ENCODE measurements at places on chromosomes 5 and 9. TPM values are rescaled to one million over a fixed set of nuclear protein-coding genes. Genes with fewer than 3 reads are reported as not detected.
A peak's percentile ranks its signal among the peaks of the same experiment; 100 is the strongest.

DNA sequence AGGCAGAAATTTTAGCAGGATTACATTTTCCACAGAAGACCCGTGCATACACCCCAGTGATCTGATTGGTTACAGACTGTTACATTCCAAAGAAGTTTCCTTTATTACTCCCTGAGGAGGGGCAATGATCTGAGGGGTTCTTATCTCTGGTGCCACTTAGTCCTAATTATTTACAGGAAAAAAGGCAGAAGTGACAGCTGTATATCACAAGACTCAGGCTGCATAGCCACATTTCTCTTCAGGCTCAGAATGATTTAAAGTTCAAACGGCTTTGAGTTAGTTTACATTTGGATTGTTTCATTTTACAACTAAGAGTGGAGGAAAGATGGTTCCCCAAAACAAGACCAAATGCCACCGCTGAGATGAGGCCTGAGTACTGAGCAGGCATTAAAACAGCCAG, 17.3 kb downstream of the NAIF1 start:
- no peak for DNase-seq
- H3K27ac ChIP-seq: no peak overlapping the region
- no peaks in the 10 kb centered on the region for H3K4me1 ChIP-seq
- no peaks in the 10 kb centered on the region for H3K36me3 ChIP-seq
- no peak overlapping the region for H3K4me3 ChIP-seq

DNA sequence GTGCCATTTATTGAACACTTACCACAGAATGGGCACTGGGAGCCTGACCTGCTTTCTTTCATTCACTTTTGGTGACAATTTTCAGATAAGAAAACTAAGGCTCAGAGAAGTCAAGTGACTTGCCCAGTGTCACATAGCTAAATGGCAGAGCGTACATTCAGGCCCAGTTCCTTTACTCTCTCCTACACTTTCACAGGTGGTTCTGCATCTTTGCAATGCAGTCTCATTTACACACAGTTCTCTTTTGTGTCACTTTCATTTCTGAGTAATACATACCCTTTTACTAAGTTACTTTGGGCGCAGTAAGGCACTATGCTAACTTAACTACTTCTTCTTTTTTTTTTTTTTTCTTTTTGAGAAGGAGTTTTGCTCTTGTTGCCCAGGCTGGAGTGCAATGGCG, 8.3 kb downstream of the NFIL3 start:
- no peak overlapping the region for H3K4me3 ChIP-seq
- H3K36me3 ChIP-seq: no peaks in the 10 kb centered on the region
- H3K27me3 ChIP-seq: no peaks in the 10 kb centered on the region
- DNase-seq: no peak

- H3K36me3 ChIP-seq: no peaks in the 10 kb centered on the region
- no peak overlapping the region for H3K27ac ChIP-seq
- no peaks in the 10 kb centered on the region for H3K27me3 ChIP-seq
- no peak for DNase-seq
Observed at GRCh38 chr9:69857131-69857530, 36.5 kb downstream of the CFAP95 start.

DNA sequence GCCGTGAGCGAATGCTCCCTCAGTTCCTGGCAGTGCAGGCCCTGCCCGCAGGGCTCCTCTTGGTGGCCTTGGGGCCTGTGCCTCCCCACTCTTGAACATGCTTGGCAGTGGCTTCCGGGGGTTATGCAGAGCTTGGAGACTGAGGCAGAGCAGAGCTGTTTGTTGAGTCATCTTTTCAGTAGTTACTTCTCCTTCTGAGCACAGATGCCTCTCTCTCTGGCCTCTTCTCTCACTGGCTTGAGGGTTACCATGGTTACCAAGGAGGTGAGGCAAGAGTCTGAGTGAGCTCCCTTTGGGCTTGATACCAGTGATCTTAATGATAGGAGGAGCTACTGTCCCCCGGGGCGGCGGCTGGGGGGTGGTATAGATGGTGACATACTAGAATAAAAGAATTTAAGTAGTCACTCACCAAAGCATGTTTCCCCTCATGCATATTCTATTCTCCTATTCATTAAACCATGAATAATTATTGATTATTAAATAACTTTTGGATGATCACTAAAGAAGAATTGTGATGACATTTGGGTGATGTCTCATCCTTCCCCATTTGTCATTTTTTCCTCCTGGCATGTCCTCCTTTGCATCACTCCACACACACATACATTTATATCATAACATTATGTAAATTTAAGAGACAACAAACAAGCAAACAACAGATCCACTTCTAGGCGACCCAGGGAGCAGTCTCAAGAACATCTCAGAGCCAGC, 111.1 kb downstream of the ARHGAP26 start:
- no peaks in the 10 kb centered on the region for H3K27me3 ChIP-seq
- peaks cover 3% of the 10 kb centered on the region for H3K4me1 ChIP-seq
- no peak overlapping the region for H3K27ac ChIP-seq
- no peaks in the 10 kb centered on the region for H3K36me3 ChIP-seq

Gene CREB3
- total RNA-seq: 20.9 TPM

DNA sequence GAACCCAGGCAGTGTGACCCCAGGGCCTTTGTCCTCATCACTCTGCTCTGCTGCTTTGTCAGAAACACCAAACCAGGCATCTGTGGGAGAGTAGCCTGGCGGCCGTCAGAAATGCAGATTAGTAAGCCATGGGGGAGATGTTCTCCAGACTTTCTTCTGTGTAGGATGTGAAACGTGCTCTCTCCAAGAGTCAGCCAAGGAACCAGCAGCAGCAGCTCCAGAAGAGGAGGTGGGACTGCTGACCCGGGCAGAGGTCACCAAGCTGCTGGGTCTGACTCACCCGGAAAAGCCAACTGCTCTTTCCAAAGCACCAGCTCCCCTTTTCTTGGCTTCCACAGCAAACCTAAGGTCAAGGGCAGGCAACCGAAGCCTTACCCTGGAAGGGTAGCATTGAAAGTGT, 14.4 kb upstream of the ABLIM3 start:
- H3K36me3 ChIP-seq: no peaks in the 10 kb centered on the region
- no peak overlapping the region for H3K4me3 ChIP-seq
- DNase-seq: no peak
- no peaks in the 10 kb centered on the region for H3K4me1 ChIP-seq
- no peak overlapping the region for H3K27ac ChIP-seq
- no peaks in the 10 kb centered on the region for H3K27me3 ChIP-seq

GRCh38 chr5:54844905-54845566, 140.4 kb downstream of the ESM1 start:
- no peak overlapping the region for H3K4me3 ChIP-seq
- H3K36me3 ChIP-seq: no peaks in the 10 kb centered on the region
- no peak overlapping the region for H3K27ac ChIP-seq
- peak; percentile 38 for DNase-seq
- H3K4me1 ChIP-seq: no peaks in the 10 kb centered on the region

- H3K36me3 ChIP-seq: no peaks in the 10 kb centered on the region
- H3K4me1 ChIP-seq: no peaks in the 10 kb centered on the region
- no peak for DNase-seq
- no peak overlapping the region for H3K27ac ChIP-seq
Observed at GRCh38 chr9:135736979-135737839, 35.2 kb downstream of the KCNT1 start.

DNA sequence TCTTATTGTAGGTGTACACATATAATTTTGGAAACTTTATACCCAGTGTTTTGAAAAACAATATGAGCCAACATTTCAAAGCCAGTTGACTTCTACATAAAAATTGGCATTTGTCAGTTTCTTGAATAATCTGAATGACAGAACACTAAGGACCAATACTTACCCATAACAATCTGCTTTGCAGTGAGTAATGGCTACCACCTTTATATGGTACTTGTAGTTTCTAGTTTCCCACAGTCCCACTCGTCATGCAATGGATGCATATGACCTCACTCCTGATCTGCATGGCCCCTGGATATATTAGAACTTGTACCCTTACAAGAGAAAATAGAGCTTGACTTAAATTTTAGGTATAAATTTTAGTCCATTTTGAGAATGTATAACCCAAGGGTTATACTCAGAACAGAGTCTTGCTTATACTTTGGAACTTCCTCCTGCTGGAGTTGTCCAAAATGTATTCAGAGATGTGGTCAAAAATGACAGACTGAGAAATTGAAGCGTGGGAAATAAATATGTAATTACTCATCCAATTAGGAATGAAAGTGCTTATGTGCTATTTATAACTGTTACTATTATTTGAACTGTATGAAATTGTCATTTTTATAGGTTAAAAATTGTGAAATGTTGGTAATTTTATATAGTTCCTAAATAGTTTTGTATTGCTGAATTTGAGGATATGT, 19.5 kb downstream of the XRCC4 start:
- H3K36me3 ChIP-seq: no peaks in the 10 kb centered on the region
- H3K27ac ChIP-seq: no peak overlapping the region
- peaks cover 7% of the 10 kb centered on the region for H3K4me1 ChIP-seq
- H3K27me3 ChIP-seq: no peaks in the 10 kb centered on the region

Gene HRCT1
- not detected for total RNA-seq

DNA sequence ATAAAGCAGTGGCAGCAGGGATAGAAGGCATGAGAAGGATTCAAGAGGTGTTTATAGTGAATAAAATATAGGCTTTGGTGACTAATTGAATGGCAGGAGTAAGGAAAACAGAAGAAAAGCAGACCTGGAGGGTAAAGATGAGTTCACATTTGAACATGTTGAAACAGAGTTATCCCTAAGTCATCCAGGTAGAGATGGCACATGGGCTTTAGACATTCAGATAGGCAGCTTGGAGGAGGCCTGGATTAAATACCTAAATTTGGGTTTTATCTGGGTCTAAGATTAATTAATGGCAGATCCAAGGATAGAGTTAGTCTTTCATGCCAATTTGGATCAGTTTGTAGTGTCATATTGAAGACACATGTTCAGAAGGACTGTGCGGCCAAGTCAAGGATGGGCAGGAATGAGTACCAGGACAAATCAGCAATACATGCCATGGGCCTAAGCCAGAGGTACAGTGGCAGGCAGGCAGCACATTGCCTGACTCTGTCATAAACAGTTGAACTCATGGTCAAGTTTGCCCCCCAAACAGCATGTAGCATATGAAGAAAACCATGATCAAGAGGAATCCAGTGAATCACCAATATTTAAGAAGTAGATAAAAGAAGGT, 115.5 kb upstream of the SLC12A2 start:
- no peak overlapping the region for H3K4me3 ChIP-seq
- H3K27ac ChIP-seq: no peak overlapping the region
- no peaks in the 10 kb centered on the region for H3K36me3 ChIP-seq

Gene NR2F1
- not detected for total RNA-seq

Gene TMOD1
- 1.2 TPM for total RNA-seq

DNA sequence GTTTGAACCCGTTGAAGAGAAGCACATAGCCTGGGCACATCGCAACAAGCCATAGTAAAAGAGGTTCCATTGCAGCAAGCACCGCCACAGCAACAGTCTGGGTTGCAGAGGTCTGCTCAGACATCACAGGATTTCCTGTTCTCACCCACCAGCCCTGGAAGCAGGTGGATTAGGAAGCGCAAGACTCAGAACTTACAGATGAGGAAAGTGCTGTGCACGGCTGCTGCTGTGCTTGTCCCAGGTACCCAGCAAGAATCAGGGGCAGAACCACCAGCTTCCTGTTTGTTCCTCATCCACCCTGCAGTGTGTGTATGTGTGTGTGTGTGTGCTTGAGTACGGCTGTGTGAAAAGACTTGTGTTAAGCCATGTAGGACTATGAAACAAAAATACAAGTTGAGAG, 124.7 kb upstream of the IRX2 start:
- H3K4me3 ChIP-seq: no peak overlapping the region
- no peak overlapping the region for H3K27ac ChIP-seq
- H3K36me3 ChIP-seq: no peaks in the 10 kb centered on the region
- H3K4me1 ChIP-seq: no peaks in the 10 kb centered on the region
- H3K27me3 ChIP-seq: no peaks in the 10 kb centered on the region

- DNase-seq: no peak
- no peak overlapping the region for H3K4me3 ChIP-seq
- no peaks in the 10 kb centered on the region for H3K27me3 ChIP-seq
- no peak overlapping the region for H3K27ac ChIP-seq
- no peaks in the 10 kb centered on the region for H3K4me1 ChIP-seq
Observed at GRCh38 chr5:158609333-158610050, 490.2 kb downstream of the EBF1 start.

DNA sequence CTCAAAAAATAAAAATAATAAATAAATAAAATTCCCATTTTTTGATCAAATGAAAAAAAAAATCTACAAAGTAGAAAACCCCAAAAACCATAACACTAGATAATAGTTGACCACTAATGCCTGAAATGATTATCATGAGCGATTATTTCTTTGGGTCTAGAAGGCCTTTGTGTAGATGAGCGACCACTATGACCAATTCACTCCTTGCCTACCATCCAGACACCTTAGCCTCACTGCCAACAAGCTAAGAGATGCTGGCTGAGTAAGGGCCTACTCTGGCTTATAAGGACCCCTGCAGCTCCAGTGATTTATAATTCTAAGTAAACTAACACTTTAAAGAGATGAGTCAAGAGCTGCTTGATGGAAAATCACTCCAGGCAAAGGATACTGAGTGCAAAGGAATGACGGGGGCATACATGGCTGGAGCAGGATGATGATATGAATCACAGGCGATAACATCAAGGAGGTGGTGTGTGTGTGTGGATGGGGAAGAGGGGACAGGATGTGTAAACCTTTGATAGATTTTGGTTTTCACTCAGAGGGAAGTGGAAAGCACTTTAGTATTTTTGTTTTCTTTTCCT, 4.8 kb upstream of the F2RL1 start:
- H3K36me3 ChIP-seq: peaks cover 4% of the 10 kb centered on the region
- H3K27me3 ChIP-seq: no peaks in the 10 kb centered on the region
- H3K27ac ChIP-seq: no peak overlapping the region
- peaks cover 6% of the 10 kb centered on the region for H3K4me1 ChIP-seq
- DNase-seq: no peak

DNA sequence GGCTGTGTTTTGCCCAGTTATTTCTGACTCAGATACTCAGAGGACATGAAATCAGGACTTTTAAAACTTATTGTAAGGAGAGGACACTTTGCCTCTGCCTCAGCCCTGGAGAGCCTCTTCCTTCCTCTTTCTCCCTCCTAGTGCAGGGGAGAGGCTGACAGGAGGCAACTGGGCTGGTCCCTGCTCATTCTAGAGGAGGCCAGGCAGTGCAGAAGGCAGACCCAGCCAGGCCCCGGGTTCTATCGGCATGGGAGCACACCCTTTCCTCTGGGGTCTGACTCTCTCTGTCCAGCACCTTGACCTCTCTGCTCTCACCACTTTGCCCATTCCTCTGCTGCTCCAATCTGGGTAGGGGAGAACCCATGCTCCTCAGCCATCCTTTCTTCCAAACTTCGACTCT, 16.0 kb upstream of the SMIM32 start:
- no peaks in the 10 kb centered on the region for H3K4me1 ChIP-seq
- no peaks in the 10 kb centered on the region for H3K36me3 ChIP-seq
- no peak for DNase-seq
- H3K4me3 ChIP-seq: no peak overlapping the region
- no peaks in the 10 kb centered on the region for H3K27me3 ChIP-seq

DNA sequence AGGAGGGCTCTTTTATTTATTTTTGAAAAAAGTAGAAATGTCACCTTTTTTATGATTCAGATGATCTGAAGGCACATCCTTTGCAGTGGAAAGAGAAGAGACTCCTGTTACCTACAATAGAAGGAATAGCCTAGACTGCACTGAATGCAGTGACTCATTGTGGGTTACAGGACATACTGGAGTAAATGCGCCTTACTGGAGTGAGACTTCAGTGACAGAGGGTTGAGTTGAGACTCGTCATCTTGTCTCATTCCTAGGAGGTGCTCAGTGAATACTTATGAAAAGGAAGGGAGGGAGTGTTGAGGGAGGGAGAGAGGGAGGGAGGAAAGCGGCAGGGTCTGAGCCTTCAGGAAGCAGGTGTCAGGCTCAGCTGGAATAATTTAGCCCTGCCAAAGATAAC, 25.2 kb downstream of the ANKRA2 start:
- H3K27ac ChIP-seq: no peak overlapping the region
- no peaks in the 10 kb centered on the region for H3K4me1 ChIP-seq

- H3K27me3 ChIP-seq: no peaks in the 10 kb centered on the region
- H3K27ac ChIP-seq: no peak overlapping the region
- no peaks in the 10 kb centered on the region for H3K4me1 ChIP-seq
- no peak for DNase-seq
Observed at GRCh38 chr5:143244990-143245389, 158.5 kb downstream of the NR3C1 start.
